Suppressor macrophage (primary cell): ENCODE measurements at places on chromosomes 1 and 21.

- DNase-seq: no peak
Observed at GRCh38 chr1:46184920-46185658, 8.8 kb upstream of the P3R3URF start.

GRCh38 chr1:190578526-190578925, 100.9 kb upstream of the BRINP3 start:
- no peak for DNase-seq

- DNase-seq: no peak
Observed at GRCh38 chr21:29378832-29379231, 80.1 kb downstream of the BACH1 start.

DNA sequence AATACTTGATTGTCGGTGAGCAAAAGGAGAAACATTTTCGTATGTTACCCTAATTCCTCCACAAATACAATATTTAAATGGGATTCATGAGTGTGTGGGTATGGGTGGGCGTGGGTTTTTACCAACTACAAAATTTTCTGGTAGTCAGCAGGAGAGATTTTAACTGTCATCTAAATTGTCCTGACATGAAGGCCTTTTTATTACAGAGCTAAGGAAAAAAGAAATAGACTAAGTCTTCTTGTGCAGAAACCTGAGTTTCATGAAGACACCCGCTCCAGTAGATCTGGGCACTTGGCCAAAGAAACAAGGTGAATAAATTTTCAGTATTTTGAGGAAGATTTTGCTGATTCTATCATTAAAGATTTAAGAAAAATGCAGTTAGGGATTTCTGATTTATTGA, 752 bp downstream of the RGS18 start:
- peak; percentile 77 for DNase-seq

GRCh38 chr1:47396671-47397196, 19.4 kb upstream of the FOXE3 start:
- DNase-seq: no peak

DNA sequence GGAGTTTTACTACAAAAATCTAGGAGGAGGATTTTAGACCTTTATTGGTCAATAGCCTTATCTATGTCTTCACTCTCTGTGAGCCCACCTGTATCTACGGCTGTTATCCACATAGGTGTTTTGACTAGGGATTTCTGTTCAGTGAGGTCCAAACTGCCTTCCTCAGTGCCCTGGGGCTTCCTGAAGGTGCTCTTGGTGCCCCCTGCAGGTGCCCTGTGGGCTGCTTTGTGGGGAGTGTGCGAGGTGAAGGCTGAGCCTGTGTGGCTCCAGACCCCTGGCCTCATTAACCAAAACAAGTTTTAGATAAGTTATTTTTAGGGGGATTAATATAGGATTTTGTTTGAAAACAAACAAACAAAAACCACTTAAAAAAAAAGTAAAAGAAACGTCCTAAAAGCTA, 122.5 kb downstream of the KIF26B start:
- no peak for DNase-seq

DNA sequence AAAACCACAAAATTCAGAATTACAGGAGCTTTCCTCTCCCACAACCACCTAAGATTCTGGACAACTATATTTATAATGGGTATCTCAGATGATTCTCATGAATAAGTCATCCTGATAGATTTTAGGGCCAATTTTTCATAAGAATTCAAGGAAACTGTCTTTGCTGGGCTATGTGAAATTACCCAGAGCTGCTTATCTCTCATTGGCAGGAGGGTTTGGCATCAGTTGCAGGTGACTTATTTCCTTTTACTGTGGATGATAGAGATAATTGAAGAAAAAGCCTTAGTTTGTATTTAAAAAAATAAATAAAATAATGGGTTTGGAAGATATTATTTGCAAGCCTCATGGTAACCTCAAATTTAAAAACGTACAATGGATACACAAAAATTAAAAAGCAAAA, 38.2 kb upstream of the WDR26 start:
- no peak for DNase-seq

GRCh38 chr1:25021591-25022215, 91.6 kb upstream of the RUNX3 start:
- no peak for DNase-seq

GRCh38 chr21:21188513-21189195, 190.4 kb downstream of the NCAM2 start:
- DNase-seq: no peak

GRCh38 chr21:40231979-40232378, 364.7 kb downstream of the PCP4 start:
- no peak for DNase-seq
